ENCODE measurements at places on chromosomes 7 and 10.

- DNase-seq: no peak
Measured at GRCh38 chr10:122855745-122856144, 10.1 kb upstream of the CUZD1 start.

DNA sequence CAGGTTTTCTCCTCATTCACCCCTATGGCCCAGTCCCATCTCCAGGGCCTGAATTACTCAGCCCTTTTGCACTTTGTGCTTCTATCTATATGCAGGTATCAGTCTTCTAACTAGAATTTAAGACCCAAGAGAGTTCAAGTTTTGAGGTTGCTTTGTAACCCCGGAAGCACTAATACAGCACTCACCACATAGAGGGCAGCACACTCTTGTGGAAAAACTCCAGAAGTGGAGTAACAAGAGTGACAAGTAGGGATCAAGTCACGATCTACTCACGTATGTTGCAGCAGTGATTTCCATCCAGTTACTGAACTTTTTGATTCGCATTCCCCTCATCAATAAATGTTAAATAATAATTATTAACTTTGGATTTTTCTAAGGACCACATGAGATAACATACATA, 151.0 kb downstream of the CHCHD3 start:
- DNase-seq: no peak

DNA sequence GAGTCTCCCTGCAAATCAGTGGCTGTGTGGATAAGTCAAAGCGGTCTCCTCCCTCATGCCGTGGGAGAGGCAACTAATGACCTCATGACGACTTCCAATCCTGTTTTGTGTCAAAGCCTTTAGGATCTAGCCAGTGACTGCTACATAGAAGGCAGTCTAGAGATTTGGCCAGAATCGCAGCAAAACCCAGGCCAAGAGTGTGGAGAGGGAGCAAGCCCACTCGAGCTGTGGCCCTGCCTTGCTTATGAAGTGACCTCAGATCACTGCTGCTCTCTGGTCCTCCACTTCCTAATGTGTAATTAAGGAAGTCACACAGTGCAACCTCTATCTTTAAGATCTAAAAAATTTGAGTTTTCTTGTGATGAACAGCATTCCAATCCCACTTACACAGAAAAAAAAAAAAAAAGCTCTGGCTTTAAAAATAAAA, 296.7 kb upstream of the KLF6 start:
- DNase-seq: no peak

DNA sequence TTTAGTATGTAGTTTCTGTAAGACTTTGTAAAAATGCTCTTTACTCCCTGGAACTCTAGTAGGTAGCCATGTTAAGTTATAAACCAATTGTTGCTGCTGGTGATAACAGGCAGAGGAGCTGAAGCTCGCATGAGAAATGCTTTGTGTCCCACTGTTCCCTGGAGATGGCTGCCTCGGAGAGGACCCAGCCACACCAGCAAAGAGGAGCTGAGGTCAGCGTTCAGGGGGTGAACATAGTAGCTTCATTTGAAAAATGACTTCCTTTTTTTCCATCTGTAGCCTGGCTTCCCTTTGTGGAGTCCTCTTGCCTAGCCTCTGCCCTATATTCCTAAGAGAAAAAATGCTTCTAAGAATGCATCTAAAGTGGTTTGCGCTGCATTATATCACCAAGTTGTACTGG, 20.3 kb downstream of the CELF2 start:
- no peak for DNase-seq

- no peak for DNase-seq
Measured at GRCh38 chr10:14253711-14254110, 77.0 kb downstream of the FRMD4A start.

DNA sequence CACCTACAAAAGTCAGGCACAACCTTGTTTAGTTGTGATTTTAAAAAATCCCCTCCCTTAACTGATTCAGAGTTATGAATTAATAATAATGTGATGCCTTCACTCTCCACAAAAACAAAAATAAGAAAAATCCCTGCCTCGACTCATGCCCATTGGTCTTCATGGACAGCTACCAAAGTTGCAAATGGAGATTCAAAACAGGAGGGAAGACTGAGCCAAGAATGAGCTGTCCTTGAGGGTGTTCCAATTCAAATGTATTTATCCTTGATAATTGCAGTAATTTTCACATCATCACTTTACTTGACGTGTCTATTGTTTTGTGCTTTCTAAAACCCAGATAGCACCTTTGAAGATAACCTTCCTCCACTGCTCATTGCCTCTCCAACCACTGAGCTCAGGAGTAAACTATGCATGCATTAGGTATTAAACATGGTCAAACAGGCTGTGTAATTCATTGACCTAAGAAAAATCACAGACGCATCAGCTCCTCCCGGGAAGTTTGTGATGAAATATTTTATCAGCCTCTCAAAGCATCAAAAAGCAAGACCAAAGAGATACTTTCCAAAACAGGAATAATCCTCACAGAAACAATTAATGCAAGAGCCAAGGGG, 712.7 kb upstream of the IGFBP3 start:
- DNase-seq: no peak

DNA sequence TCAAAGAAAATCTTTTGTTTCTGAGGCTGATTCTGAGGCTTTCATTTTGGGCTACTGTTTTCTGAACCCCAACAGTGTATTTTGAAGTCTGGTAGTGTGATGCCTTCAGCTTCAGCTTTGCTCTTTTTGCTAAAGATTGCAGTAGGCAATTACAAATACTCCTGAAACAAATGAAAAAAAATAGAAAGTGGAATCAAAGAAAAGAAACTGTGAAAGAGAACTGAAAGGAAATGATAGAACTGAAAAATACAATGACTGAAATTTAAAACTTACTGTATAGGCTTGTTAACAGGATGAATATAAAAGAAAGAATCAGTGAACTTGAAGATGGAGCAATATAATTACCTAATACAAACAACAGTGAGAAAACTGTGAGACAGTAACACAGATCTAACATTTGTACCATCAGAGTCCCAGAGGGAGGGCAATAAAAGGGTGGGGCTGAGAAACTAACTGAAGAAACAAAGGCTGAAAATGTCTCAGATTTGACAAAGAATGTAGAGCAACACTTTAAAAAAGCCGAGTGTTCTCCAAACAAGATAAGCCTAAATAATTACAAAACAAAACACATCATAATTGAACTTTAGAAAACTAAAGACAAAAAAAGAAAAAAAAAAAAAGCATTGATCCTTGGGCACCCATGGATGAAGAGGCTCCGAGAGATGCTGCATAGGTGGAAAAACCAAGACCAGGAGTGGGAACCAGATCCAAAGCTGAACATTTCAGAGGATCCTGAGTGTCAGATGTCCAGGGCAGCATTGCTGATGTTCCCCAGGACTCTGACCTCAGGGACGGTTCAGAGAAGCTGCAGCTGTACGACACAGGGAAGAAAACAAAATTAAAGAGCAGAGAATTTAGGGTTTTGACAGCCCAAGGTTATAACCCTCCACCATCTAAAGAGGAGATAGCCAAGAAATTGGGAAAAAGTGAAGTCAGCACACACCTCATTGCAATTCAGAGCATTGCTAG, 223.2 kb upstream of the IGFBP3 start:
- no peak for DNase-seq

DNA sequence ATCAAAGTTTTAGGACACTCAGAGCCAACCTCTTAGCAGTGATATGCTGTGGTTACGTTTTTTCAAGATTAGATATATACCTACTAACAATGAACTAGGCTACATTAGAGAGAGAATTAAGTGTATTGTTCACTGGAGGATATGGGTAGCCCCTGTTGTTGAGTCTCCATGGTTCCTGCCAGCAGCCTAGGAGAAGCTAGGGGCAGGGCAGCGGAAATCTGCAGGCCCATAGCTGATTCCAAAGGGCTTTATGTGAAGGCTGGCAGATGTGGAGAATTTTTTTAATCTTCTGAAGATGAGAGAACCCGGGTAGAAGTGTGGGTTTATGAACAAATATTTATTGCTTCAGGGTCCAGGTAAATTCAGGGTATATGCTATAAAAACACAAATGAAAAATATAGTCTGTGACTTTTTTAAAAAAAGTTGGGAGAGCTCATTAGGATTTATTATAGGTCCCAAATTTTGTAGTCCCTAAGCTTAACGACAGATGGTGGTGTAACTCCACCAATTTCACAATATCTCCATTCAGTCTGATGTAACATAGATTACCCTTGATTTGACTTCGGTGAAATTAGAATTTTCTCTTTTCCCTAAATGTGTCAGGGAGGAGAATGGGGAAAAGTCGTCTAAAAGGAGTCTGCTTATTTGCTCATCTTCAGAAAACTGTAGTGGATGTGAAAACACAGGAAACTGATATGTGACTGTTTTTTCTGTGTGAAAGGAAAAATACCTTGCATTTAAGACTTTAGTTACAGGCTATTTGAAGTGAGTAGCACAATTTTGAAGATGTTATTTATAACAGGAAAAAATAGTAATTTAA, 163.0 kb upstream of the PPP1R3A start:
- DNase-seq: no peak

DNA sequence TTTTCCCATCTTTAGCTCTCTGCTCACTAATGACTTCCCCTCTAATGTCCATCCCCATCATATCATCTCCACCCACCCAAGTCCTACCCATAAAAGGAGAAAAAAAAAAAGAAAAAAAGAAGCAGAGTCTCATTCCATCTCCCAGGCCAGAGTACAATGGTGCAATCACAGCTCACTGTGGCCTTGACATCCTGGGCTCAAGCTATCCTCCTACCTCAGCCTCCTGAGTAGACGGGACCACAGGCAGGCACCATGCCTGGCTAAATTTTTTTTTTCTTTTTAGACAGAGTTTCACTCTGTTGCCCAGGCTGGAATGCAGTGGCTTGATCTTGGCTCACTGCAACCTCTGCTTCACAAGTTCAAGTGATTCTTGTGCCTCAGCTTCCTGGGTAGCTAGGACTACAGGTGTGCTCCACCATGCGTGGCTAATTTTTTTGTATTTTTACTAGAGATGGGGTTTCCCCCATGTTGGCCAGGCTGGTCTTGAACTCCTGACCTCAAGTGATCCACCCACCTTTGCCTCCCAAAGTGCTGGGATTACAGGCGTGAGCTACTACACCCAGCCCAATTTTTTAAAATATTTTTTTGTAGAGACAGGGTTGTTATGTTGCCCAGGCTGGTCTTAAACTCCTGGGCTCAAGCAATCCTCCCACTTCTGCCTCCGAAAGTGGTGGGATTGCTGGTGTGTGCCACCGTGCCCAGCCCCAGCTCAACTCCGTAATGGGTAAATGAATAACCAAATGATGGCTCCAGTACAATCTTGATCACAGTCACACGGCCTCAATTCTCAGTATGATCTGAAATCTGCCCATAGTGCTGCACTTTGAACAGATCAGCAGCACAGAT, 24.6 kb upstream of the SGMS1 start:
- no peak for DNase-seq

DNA sequence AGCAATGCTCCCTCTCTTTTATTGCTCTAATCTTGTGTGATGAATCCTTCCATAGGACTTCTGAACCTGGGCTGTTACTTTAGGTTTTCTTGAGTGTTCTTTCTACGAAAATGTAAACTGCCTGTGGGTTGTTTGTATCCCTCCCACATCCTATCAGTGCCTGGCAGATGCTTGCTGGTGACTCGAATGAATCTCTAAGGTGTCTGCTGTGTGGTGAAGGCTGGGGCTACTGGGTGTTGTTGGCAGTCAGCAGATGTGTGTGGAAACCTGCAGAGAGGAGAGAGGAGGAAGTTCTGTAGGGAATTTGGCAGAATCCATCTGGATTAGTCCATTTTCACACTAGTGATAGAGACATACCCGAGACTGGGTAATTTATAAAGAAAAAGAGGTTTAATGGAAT, 639.4 kb downstream of the CALN1 start:
- no peak for DNase-seq

- no peak for DNase-seq
Measured at GRCh38 chr7:23017309-23017708, 3.4 kb upstream of the HYCC1 start.

DNA sequence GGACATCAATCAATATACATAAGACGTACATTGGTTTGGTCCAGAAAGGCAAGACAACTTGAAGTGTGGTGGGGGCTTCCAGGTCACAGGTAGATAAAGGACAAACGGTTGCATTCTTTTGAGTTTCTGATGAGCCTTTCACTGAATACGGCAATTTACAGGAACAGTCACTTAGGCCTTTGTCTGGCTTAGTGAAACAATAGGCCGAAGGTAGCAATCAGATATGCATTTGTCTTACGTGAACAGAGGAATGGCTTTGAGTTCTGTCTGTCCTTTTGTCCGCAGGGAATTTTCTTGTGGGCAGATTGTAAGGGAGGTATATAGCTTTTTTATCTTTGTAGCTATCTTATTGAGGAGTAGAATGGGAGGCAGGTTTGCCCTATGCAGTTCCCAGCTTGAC, 10.8 kb upstream of the STN1 start:
- no peak for DNase-seq

DNA sequence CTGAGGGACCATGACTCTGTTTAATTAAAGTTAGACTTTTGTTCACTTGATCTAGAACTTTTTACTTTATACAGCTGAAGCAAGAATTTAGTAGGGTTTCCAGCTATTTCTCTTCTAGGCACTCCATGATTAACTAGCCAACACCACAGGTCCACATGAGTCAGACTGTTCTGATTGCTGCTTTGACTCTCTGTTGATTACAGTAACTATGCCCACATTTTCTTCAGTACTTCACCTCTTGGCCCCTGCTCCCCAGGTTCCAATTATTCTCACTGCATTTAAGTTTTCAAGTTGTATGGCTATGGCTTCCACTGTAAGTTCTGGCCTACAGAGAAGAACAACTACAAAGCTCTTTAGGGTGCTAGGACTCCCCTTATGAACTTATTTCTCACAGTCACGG, 737.2 kb upstream of the IGFBP3 start:
- no peak for DNase-seq

GRCh38 chr10:11007476-11008020, 10.1 kb upstream of the CELF2 start:
- no peak for DNase-seq

- DNase-seq: no peak
Measured at GRCh38 chr7:103821092-103821491, 168.4 kb downstream of the RELN start.

- DNase-seq: no peak
Measured at GRCh38 chr10:69361303-69361614, 55.5 kb downstream of the TACR2 start.

DNA sequence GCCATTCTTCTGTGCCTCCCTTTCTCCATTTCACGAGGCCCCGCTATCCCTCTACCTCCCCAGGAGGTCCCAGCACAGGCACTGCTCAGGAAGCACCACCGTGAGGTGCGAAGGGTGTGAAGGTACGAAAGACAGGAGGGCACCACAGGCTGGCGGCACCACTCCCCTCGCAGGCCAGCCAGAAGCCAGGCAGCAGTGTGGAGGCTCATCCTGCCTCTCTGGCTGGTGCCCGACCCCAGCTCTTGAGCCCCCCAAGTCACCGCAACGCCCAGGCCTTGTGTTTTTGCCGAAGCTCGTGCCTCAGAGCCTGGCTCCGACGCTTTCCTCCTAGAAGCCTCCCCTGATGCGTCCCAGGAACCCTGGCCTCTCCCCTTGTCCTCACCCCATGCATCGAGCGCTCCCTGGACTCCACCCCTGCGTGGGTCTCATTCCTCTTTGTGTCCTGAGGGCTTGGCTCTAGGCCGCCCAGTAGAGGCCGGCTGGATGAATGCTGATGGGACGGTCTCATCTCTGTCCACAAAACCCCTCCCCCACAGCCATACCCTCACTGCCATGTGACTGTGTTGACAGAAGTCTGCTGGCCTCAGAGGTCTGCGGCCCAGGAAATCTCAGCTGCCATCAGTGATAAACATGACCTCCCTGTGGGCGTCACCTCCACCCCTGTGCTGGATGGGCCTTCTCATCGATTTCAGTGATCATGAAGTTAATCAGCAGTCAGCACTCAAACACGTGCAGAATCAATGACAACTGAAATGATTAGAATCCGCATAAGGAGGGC, 19.3 kb downstream of the BRI3 start:
- no peak for DNase-seq
